ENCODE measurements at places on chromosomes 11 and 22.
A peak's percentile ranks its signal among the peaks of the same experiment; 100 is the strongest.

- no peaks in the 10 kb centered on the region for H3K27me3 ChIP-seq
- H3K4me3 ChIP-seq, result peak within 1 kb of the TSS; percentile 58
- H3K27ac ChIP-seq, result peak within 1 kb of the TSS; percentile 76
Observed at GRCh38 chr11:68038718-68039525, at the start of gene TCIRG1. TSS of gene TCIRG1 (plus strand) at chr11:68039025. CDS start at chr11:68041272, 2,247 bp downstream.

GRCh38 chr11:3781423-3781822 lies 15.9 kb downstream of the NUP98 start:
- no peak overlapping the region for H3K4me3 ChIP-seq
- no peaks in the 10 kb centered on the region for H3K27me3 ChIP-seq
- no peaks in the 10 kb centered on the region for H3K36me3 ChIP-seq
- DNase-seq, result no peak

- no peak overlapping the region for H3K4me3 ChIP-seq
- DNase-seq, result no peak
- no peak overlapping the region for H3K27ac ChIP-seq
- no peaks in the 10 kb centered on the region for H3K36me3 ChIP-seq
Observed at GRCh38 chr11:36326524-36327419, 30.7 kb downstream of the PRR5L start.

GRCh38 chr11:44110231-44110679 lies 14.8 kb downstream of the EXT2 start:
- peaks cover 6% of the 10 kb centered on the region for H3K4me1 ChIP-seq
- H3K27me3 ChIP-seq, result no peaks in the 10 kb centered on the region
- peak; percentile 67 for DNase-seq
- H3K36me3 ChIP-seq, result no peaks in the 10 kb centered on the region
- no peak overlapping the region for H3K27ac ChIP-seq
- no peak overlapping the region for H3K4me3 ChIP-seq

- DNase-seq, result no peak
- no peaks in the 10 kb centered on the region for H3K36me3 ChIP-seq
- no peak overlapping the region for H3K27ac ChIP-seq
- H3K4me3 ChIP-seq, result no peak overlapping the region
- H3K4me1 ChIP-seq, result no peaks in the 10 kb centered on the region
Observed at GRCh38 chr22:50723991-50724390, 14.0 kb upstream of the ACR start.

DNA sequence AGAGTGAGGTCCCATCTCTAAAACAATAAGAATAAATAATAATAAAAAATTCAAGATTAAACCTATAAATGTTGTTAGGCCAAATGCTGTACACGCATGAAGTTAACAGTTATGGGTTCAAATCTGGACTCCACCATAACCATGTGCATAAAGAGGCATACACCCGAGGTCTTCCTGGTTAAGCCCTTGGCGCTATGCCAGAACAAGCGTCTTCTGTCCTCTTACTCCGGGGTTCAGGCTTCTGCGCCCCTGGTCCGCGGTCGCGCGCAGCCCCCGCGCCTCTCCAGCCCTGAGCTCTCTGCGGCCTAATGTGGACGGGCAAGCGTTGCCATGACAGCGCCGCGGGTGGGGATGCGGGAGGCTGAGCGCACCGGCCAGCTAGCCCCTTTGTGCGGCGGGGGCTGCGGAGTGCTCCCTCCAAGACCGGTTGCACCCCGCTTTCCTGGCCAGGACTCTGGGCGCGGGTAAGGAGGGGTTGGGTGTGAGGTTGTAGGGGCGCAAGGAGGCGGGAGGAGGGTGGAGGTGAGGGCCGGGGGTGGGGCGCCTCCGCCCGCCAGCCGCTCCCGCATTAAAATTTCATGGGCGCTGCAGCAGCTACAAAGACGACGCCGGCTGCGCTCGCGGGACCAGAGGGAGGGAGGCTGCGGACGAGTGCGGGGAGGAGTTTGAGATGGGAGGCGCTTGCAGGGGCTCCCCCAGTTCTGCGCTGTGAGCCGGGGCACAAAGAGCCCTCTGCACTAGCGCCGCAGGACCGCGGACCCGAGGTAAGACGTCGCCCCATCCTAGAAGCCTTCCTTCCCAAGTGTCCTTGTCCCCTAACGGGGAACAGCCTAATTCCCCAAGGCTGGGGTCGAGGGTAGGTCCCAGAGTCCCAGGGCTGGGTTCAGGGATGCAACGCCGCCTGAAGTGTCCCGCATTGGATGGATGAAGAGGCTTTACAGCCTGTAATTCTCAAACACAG lies at the start of gene MIAT:
MIAT (plus strand) TSS at position 698 of the 961 bp plus-strand sequence.
- no peak within 1 kb of the TSS for H3K27ac ChIP-seq
- peaks cover 6% of the 10 kb centered on the region for H3K4me1 ChIP-seq
- no peaks in the 10 kb centered on the region for H3K27me3 ChIP-seq
- H3K4me3 ChIP-seq, result peak within 1 kb of the TSS; percentile 40
- H3K36me3 ChIP-seq, result no peaks in the 10 kb centered on the region

- H3K4me1 ChIP-seq, result peaks cover 4% of the 10 kb centered on the region
- DNase-seq, result no peak
- peak overlapping the region; percentile 68 for H3K4me3 ChIP-seq
- no peaks in the 10 kb centered on the region for H3K27me3 ChIP-seq
- H3K27ac ChIP-seq, result peak overlapping the region; percentile 95
Observed at GRCh38 chr22:24271386-24271854, 789 bp downstream of the SPECC1L start.

GRCh38 chr11:112670806-112671570 lies 290.2 kb upstream of the NCAM1 start:
- no peaks in the 10 kb centered on the region for H3K27me3 ChIP-seq
- H3K27ac ChIP-seq, result no peak overlapping the region
- H3K4me1 ChIP-seq, result no peaks in the 10 kb centered on the region
- no peak overlapping the region for H3K4me3 ChIP-seq

DNA sequence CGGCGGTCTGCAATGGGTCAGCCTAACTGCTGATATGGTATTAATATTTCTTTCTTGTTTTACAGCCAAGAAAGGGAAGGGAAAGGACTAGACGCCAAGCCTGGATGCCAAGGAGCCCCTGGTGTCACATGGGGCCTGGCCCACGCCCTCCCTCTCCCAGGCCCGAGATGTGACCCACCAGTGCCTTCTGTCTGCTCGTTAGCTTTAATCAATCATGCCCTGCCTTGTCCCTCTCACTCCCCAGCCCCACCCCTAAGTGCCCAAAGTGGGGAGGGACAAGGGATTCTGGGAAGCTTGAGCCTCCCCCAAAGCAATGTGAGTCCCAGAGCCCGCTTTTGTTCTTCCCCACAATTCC lies 1.9 kb downstream of the MDK start:
- H3K4me1 ChIP-seq, result peaks cover 16% of the 10 kb centered on the region
- no peaks in the 10 kb centered on the region for H3K27me3 ChIP-seq
- H3K36me3 ChIP-seq, result no peaks in the 10 kb centered on the region

GRCh38 chr11:116906479-116906878 lies 69.1 kb upstream of the APOA1 start:
- H3K27ac ChIP-seq, result no peak overlapping the region
- DNase-seq, result no peak
- H3K4me3 ChIP-seq, result no peak overlapping the region
- H3K27me3 ChIP-seq, result no peaks in the 10 kb centered on the region
- H3K4me1 ChIP-seq, result no peaks in the 10 kb centered on the region

Measured in testis (tissue), 5 donors.